ENCODE measurements at places on chromosomes 3 and 15.

DNA sequence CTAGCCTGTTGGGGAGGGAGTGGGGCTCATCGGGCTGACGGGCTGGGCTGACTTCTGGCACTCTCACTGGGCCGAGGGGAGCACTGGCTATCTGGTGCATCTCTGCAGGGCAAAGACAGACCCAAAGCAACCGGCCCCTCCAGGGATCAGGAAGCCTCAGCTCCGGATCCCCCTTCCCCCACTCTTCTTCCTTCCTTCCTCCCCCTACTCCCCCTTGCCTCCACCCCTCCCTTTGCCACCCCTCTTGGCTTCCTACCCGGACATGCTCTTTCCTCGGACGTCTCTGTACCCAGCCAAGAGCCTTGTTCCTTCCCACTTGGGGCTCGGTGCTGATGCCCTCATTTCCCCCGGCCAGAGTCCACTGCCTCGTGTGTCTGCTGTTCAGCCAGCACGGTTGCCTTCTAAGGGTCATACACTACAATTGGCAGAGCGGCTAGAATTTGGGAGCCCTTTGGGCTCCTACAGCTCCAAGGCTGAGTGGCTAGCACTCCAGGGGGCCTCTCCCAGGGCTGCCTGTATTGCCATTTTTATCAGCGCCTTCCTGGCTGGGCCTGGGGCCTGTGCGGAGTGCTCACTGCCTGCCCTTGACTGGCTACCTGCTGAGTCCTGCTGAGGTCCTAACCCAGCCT lies 10.9 kb downstream of the SEMA3F start:
- DNase-seq, result no peak

DNA sequence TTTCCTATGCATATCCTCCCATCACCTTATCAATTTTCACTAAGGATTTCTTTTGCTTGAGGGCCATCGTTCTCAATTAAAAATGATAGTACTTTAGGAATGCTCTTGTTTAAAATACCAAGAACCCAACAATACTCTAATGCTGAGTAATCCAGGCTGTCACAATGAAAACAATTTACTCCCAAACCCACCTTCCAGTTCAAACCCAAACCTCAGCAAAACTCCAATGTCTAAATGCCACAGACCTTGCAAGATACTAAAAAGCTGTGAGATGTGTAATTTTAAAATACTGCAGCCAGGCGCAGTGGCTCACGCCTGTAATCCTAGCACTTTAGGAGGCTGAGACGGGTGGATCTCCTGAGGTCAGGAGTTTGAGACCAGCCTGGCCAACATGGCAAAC lies 889.8 kb downstream of the ROBO1 start:
- DNase-seq, result no peak

DNA sequence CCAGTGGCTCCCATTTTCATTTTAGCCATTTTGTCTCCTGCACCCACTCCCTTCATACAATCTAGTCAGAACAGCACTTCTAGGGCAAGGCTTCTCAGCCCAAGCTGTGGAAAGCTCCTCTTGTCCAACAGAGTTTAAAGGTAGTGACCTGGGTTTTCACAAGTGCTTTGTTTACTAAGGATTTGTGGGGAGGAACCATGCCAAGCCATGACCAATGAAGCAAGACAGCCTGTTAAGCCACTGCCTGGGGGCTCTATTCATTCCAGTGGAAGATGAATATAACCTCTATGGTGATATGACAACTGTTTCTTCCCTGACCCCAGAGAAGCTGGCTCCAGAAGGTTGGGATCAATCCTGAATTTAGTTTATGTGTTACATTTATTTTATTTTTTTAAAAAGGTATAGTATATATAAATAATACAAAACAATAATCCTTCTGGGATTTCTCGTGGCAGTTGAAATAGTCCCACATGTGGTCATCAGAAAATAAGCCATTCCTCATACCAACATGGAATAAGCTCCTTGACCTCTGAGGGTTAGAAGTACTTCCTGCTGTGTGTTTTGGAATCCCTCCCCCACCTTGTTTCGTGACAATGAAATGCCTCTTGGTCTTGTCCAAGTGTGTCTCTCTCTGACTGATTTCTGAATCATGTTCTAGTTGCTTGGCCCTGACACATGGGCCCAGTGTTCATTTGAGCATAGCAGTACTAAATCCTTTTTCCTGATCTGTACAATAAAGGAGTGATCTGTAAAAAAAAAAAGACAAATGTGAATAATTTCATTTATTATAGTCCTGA lies 13.3 kb upstream of the THUMPD3 start:
- DNase-seq, result no peak

DNA sequence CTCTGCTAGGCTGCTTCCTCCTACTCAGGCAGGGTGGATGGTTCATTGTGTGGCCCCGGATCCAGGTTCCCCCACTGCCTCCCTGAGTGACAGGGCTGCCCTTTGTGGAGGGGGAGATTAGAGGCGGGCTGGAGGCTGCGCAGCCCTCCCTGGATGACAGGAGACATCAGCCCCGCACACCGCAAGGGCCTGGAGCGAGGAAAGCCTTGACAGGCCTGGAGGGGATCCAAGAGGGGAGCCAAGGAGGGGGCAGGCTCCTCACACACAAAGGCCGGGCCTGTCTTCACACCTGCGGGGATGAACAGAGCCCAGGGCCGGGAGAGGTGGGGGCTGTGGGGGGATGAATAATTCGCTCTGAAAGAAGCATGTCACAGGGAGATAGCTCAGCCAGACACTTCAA lies 72.9 kb downstream of the RPN1 start:
- no peak for DNase-seq

- no peak for DNase-seq
These were observed 85.6 kb downstream of the TJP1 start for GRCh38 chr15:29736744-29737020.

Measured in OCI-LY7 (cell line).